ENCODE measurements at places on chromosomes 12 and 14.

GRCh38 chr14:63647696-63648410, 6.2 kb upstream of the WDR89 start:
- DNase-seq = no peak

GRCh38 chr14:57486767-57487379, 6.8 kb downstream of the CCDC198 start:
- no peak for DNase-seq

- DNase-seq = no peak
Measured at GRCh38 chr12:75998292-75999063, 33.1 kb downstream of the PHLDA1 start.

DNA sequence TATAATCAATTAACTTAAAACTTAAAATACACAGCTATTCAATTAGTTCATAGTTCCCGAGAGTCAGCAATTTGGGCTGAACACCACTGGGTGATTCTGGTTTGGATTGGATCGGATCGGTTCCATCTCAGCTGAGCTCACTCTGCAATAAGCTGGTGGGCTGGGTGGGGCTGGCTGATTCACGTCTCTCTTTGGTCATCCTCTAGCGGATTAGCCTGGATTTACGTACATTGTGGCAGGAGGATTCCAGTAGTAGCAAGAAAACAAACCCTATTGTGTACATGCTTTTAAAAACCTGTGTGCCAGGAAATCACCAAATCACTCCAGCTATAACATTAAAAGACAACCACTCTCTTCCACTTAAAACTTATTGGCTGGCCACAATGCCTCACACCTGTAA, 3.2 kb upstream of the CLEC4C start:
- no peak for DNase-seq

- DNase-seq = no peak
Measured at GRCh38 chr14:102825307-102826095, 48.3 kb downstream of the TRAF3 start.

DNA sequence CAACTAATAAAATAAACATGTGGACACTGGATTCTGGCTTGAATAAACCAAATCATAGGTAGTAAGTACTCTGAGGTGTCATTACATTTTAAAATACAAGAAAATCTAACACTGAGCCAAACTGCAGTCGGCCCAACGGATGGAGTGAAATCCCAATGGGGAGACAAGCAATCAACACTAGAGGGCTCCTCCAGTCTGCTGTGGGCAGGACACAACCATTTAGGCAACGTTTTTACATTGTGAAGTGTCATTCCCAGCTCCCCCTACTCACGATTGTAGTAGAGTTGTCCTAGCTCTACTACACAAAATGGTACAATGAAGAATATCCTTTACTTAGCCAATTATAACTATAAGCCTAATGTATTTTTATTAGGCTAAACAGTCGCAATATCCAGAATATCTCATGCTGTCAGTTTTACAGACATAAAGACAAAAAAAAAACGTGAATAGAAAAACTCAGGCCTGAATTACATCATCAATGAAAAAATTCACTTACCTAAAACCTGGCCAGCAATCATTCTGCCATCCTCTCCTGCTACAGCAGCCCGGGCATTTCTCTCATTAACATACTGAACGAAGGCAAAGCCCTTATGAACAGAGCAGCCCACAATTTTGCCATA, 35.7 kb downstream of the HNRNPC start:
- DNase-seq = no peak

- DNase-seq = no peak
Measured at GRCh38 chr12:67651132-67651695, 2.7 kb downstream of the DYRK2 start.

DNA sequence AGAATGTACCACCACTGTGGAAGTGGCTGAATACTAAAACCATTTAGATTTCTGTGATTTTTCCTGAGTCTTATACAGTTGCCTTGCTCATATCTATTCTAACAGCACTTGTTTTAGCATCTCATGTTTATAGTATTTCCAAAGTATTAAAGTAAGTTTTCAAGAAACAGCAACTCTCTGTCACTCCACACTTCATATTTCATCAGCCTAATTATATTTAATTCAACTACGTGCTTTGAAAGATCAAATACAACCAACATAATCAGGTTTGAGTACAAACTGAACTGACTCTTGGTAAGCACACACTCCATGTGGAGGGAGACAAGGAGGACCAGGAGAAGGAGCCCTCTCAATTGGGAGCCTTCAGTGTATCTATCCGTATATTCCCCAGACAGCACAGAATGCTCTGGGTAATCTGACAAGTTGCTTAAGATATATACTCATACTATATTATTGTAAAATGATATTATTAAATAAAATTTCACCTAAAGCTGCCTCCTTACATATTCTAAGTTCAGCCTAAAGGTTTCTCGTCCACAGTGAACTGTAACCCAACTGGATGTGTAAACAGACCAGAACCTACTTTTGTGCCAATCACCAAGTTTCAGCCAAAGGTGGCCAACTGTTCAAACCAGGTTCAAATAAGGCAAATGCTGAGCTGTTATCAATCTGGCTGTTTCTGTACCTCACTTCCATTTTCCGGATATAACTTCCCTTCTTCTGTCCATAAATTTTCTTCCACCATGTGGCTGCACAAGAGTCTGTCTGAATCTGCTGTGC, 105.0 kb upstream of the RASSF8 start:
- DNase-seq = no peak

DNA sequence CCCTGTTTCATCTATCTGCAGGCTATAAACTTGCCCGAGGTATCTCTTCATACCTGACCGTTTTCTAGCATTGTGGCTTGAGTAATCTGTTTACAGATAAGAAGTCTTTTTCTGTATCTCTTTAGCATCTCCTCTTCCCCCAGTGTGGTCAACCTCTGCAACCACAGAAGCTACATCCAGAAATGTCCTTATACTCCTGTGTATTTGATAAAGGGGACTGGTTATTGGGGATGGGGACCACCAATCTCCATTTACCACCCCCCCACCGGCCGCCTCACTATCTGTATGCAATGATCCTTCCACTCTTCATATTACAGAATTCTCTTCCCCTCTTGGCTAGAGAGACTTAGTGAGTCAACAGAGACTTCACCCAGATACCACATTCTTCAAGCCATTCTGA, 3.4 kb upstream of the RPAP3 start:
- no peak for DNase-seq

GRCh38 chr14:76405627-76406026, 29.7 kb downstream of the ESRRB start:
- no peak for DNase-seq

GRCh38 chr12:110937104-110937641, 16.8 kb upstream of the MYL2 start:
- no peak for DNase-seq

GRCh38 chr12:50505675-50506530, 1.1 kb downstream of the DIP2B start:
- no peak for DNase-seq

- DNase-seq = no peak
Measured at GRCh38 chr12:104823985-104824461, 134.1 kb downstream of the SLC41A2 start.

DNA sequence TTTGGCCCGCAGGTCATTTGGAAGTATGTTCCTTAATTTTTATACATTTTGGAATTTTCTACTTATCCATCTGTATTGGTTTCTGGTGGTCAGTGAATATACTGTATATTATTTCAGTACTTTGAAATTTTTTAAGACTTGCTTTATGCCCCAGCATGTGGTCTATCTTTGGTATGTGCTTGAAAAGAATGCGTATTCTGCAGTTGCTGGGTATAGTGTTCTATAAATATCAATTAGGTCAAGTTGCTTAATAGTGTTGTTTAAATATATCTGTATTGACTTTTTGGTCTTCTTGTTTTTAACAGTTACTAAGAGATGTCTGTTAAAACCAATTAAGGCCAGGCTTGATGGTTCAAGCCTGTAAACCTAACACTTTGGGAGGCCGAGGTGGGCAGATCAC, 21.7 kb upstream of the SIX1 start:
- DNase-seq = no peak

- DNase-seq = no peak
Measured at GRCh38 chr14:37145395-37145794, 27.0 kb downstream of the SLC25A21 start.

DNA sequence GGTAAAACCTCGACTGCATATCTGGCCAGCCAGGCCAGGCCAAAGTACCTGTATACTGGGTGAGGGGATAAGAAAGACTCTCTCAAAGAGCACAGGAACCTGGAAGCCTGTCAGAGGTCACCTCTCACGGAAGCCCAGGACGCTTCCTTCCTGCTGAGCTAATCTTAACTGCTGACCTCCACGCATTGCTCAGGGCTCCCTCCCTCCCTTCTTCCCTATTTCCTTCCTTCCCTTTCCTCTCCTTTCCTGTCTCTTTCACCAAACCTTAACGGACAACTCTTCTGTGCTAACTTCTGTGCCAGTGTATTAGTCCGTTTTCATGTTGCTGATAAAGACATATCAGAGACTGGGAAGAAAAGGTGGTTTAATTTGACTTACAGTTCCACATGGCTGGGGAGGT, 14.8 kb upstream of the RNASE10 start:
- no peak for DNase-seq

GRCh38 chr14:77910506-77910905, 110.6 kb downstream of the ADCK1 start:
- DNase-seq = no peak

- DNase-seq = no peak
Measured at GRCh38 chr12:117836999-117837736, 131.6 kb downstream of the KSR2 start.

DNA sequence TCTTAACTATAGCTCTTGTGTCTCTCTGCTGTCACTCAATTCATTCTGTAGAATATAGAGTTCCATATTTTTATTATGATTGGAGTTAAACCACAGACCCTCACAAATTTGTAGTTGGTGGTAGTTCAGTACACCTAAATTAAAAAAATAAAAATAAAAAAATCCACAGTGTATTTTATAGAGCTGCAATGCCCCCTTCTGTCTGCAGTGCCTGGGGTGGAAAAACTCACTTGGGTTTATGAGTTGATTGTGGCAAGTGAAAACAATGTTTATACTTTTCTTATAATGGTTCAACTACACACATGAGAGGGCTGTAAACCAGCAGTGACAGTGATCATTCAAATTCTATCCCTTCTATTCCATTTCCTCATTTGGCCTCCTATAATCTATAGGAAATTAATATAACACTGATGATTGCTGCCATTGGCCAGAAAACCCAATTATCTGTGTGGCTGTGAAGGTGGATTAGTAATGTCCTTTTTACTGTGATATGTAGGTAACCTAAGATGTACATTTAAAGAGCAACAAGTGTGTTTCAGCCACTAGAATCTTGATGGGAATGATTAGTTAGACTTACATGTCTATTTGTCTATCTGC, 166.9 kb upstream of the LRIG3 start:
- DNase-seq = no peak

- no peak for DNase-seq
Measured at GRCh38 chr14:62722406-62722805, 322.9 kb downstream of the KCNH5 start.

GRCh38 chr12:52826611-52827498, 7.3 kb downstream of the KRT79 start:
- no peak for DNase-seq

DNA sequence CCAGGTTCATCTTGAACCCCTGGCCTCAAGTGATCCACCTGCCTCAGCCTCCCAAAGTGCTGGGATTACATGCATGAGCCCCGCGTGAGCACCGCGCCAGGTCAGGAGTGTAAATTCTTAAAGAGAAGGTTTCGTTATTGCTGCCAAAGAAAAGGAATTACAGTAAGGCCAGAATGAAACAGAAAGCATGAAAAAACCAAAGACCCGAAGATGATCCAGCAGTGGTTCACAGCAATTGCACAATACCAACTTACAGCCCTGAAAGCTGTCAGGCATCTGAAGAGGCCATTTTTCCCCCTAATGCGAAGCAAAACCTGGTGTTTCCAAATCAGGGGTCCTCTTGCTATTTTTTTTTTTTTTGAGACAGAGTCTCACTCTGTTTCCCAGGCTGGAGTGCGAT, 10.3 kb downstream of the RBM23 start:
- no peak for DNase-seq
